ENCODE measurements at places on chromosomes 13 and 19.

GRCh38 chr19:41849067-41849466, 4.2 kb downstream of the DMRTC2 start:
- DNase-seq: no peak

GRCh38 chr19:19552798-19553197, 14.7 kb downstream of the CILP2 start:
- DNase-seq: peak; percentile 38

DNA sequence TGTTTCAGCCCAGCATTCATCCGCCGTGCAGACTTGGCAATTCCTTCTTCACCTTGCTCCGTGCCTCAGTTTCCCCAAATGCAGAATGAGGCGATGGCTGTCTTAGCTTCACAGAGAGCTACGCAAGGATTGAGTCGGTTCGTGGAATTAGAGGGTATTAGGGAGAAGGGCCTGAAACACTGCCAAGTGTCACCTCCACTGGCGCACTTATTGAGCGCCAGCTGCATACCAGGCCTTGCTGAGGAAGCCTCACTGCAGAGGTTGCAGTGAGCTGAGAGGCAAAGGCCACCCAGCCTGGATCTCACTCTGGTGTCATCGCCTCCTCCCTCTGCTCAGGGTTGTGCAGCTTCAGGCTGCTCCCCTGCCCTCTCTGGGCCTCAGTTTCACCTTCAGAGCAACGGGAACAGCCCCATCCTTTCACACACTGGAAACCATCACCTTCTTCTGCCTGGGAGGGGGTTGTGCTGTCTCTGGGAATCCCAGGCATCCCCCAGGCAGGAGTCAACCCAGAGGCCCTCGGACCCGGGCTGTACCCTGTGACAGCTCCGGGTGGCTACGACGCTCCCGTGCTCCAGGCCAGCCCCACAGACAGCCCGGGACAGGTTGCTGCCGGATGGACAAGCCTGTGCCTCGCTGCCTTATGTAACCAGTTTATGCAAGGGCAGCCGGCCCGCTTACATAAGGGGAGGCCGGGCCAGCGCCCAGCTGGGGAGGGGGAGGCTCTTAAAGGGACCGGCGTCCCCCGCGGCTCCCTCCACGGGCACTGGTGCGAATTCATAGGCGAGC, 31.9 kb downstream of the NFIC start:
- DNase-seq: no peak

DNA sequence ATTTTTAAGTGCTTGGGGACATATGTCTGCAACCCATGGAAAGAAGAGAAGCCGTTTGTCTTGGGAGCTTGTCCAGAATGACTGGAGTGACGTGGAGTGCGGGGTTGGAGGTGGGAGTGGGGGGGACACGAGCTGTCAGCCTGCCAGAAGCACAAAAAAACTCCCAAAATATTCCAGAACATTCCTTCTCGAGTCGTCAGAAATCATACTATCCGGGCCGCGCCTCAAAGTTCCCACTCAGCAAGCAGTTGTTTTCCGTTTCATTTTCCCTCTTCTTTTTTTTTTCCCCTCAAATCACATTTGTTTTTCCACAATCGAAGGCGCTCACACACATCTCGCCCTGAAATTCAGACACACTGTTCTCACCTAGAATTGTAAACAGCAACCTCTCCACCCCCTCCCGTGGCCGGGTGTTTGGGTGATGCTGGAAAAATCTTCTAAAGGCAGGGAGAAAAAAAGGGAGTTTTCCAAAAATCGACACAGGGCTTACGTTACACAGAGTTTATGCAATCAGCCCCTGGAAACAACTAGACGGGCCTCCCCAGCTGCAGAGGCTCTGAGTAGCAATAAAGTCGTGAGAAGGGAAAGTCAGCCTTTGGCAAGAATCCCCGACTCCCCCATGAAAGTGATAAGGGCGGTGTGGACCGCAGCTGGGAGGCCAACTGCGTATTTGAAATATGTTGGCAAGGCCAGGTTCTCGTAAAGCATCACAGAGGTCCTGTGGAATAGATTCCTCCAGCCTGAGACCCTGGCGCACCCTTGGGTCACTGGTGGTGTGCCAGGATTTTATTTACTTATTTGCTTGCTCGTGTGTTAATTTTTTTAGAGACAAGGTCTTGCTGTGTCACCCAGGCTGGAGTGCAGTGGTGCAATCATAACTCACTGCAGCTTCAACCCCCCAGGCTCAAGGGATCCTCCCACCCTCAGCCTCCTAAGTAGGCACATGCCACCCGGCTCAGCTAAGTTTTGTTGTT, 31.2 kb upstream of the KLF2 start:
- no peak for DNase-seq

DNA sequence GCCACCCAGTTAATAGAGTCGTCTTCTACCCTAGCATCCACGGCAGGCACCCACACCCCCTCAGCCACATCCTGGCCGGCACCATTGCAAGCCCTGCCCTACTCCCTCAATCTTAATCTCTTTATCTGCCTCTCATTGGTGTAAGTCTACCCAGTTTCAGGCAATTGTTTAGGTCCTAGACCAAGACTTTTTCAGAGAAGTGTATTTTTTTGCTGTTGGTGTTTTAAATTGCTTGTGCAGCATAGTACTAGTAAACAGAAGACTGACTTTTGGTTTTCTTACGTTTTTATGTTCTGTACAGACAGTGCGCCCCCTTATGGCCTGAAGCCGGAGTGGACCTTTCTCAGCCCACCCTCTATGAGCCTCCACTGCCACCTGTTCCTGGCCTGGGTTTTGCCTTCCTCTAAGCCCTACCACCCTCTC, 2.3 kb upstream of the LCP1 start:
- peak; percentile 86 for DNase-seq

DNA sequence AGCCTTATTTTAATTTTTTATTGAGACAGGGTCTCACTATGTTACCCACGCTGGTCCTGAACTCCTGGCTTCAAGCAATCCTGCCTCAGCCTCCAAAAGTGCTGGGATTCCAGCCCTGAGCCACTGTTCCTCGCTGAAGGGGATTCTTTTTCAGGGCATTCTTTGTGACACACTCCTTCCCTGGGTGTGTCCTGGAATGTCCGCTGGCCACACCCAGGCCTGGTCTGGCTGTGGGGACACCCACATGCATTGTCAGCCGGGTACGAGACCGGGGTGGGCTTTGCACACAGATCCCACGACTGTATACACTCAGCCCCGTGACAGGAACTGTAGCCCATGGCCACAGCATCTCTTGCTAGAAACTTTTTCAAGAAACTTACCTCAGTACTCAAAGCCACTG, 34.4 kb upstream of the GATAD2A start:
- no peak for DNase-seq

- no peak for DNase-seq
Measured at GRCh38 chr19:17393914-17394313, at the start of gene CCDC194. TSS of gene CCDC194 (minus strand) at chr19:17394196. CDS start at chr19:17394158, 38 bp downstream.

GRCh38 chr19:40599902-40600569, 1.1 kb upstream of the LTBP4 start:
- DNase-seq: no peak

DNA sequence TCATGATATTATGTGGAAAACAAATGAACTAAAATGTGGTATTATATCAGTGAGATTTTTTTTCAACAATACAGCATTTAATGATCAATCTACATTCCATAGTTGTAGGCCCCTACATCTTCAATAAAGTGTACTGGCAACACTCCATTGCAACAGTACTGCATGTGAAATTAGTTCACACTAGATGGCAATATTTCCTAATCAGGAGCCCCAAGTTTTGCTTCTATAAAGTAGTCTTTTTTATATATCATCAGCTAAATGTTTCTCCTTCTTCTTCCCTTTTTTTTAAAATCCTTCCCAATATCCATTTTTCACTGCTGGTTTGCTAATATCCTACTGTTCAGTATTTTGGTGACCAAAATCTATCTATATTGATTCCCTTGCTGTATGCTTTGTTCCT, 528.3 kb upstream of the ATXN8OS start:
- DNase-seq: no peak

DNA sequence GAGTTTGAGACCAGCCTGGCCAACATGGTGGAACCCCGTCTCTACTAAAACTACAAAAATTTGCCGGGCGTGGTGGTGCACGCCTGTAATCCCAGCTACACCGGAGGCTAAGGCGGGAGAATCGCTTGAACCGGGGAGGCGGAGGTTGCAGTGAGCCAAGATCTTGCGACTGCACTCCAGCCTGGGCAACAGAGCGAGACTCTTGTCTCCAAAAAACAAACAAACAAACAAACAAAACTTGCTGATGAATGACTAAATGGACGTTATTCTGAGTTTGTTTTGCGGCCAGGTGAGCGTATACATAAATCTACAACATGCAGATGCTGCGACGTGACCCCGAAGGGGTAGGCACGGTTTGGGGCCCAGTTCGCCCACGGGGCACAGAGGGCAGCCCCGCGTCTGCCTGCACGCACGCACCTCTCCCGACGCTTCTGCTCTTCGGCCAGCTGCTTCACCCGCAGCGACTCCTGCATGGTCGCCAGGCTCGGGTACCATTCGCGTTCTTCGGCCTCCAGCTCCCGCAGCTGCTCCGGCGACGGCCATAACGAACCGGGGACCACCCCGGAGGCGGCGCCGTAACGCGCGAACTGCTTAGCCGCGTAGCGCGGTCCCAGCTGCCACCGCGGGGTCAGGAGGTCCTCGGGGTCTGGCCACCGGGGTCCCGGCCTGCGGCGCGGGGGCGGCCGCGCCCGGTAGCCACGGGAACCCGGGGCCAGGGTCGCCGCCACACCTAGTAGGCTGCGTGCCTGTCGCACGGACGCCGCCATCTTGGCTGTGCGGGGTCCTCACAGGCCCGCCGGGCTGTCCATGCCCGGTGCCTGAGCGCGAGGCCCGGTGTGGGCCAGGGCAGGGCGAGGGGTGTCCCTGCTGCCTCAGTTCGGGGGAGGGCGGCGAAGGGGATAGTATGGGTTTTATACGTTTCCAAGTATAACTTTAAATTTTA, at the start of gene GADD45GIP1:
TSS of gene GADD45GIP1 (minus strand) at position 778 of the 943 bp plus-strand sequence. CDS start at position 767, 11 bp downstream.
- peak; percentile 87 for DNase-seq

DNA sequence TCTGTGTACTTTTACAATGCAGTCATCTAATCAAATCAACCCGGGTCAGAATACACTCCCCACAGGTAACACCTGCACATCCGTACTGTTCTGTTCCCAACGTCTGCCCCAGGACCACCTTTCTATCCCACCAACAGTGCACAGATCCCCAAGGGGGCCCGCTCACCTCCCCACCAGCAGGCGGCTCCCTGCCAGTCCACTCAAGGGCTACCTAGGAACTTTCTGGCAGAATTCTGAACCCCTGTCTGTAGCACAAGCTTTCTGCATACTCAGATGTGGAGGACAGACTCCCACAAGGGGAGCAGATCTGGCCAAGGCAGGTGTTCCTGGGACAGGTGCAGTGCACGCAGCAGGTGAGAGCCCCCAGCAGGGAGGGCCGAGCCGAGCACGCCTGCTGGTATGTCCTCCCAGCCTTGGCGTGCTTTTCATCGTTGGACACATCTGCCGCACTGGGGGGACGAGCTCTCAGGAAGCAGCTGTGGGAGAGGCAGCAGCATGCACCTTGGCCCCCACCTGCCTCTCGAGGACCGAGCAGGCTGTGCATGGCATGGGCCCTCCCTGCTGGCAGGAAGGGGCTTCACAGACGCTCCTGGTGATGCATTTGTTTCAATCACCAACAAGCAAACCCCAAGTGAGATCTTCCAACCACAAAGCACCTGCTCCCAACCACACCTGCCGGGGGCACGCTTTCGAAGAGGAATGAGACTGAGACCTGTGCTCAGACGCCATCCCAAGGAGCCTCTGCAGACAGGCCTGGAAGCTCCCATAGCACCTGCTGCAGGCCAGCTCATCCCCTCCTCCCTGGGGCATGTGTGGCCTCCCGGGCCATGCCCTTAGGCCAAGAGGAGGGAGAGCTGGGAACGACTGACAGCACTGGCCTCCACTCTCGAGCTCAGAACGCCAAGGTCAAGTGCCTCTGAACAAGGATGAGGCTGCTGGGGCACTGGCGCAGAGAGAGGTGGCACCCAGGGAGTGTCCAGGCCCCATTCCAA, 35.9 kb downstream of the RAB20 start:
- DNase-seq: no peak

DNA sequence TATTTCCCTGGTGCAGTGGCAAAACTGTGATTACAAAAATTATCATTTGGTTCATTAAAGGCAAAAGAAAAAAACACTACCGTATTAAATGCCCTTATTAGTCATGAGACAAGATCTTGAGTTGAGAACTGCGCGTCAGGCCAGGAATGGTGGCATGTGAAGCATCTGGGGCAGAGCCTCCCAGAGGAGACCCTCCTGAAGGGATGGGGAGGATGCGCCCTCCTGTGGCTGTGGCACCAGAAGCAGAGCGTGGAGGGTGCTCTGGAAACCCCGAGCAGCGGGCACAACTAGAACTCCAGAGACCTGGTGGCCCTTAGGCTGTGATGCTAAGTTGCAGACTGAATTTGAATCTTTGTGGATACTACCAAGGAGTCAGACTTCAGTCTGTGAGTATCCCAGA, 11.5 kb downstream of the CUL4A start:
- no peak for DNase-seq

GRCh38 chr19:371501-372168, 27.0 kb upstream of the MIER2 start:
- no peak for DNase-seq

DNA sequence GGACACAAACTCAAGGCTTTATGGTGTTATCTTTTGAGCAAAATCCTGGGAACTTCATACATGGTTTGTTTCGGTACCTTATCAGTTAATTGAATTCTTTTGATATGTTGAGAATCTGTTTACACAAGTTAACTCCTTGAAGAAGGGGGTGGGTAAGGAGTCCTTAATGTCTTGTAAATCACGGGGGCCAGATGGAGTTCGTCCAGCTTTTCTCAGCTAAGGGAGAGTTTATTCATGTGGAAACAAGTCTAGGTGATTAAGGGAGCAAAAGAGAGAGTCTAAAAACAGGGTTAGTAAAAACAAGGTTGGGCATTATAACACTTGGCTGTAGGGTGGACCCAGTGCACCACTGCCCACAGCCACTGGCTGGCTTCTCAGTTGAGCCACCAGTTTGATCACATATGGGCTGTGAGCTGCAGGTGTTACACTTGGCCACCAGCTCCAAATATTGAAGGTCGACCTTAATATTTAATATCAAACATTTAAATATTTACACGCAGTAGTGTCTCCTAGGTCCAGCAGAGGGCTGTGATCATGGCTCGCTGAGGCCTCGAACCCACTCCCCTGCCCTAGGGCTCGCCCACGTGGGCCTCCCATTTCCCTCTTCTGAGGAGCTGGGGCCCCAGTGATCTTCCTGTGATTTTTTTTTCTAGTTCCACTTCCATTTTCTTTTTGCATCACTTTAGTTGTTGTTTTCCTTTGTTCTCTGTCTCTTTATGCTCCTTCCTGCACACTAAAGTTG, 21.0 kb upstream of the ZNF43 start:
- no peak for DNase-seq

Measured in activated CD4-positive, alpha-beta T cell treated with anti-CD3 and anti-CD28 coated beads, Interleukin-2, amount 50 U/mL, for 48 hours (primary cell).